ENCODE measurements at places on chromosomes 16 and 17.

- no peak for DNase-seq
These were observed 19.0 kb downstream of the KCNG4 start for GRCh38 chr16:84220851-84221250.

GRCh38 chr17:72677108-72677507, 415.4 kb downstream of the SLC39A11 start:
- DNase-seq, result no peak

DNA sequence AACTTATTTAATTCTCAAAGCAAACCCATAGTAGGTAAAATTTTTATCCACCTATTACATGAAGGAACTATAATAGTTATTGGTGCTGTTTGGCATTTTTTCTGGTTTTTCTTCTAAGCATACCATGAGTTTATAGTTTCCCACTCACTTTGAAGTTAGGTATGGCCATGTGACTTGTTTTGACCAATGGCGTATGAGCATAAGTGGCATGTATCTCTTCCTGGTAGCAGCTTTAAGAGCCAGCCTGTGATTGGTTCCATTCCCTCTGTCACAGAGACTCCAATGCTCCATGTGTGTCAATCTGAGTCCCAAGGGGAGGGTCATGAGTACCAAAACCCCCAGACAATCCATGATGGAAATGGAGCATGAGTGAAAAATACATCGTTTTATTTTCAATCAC, 282.9 kb upstream of the N4BP1 start:
- DNase-seq, result no peak

DNA sequence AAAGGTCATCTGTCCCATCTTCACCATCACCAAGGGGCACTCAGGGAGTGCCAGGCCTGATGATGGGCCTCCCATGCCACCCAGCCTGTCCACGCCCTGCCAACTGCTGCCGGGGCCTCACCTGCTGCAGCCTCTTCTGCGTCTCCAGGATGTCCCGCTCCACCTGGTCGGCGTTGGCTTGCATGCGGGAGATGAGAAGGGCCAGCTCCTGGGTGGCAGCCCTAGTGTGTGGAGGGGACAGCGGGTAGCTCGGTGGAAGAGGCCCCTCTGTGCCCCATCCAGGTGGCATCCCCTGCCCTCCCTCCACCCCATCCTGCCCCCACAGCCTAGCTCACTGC, 3.2 kb downstream of the EVPL start:
- DNase-seq, result no peak

DNA sequence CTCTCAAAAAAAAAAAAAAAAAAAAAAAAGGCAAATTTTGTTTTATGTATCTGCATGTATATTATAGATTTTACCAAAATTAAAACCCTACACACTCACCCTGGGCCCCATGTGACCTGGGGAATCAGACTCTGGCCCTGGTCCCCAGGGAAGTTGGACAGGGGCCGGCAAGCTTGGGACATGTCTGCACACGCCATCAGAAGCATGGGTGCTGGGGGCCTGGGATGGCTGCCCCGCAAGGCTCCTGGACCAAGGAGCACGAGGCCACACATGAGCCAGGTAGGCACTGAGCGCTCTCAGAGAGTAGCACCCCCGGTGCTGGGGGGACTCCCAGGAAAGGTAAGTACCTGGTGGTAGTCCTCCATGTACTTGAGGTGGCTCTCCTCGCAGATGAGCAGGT, 39.6 kb downstream of the PPL start:
- no peak for DNase-seq

- DNase-seq, result peak; percentile 52
These were observed 3.0 kb upstream of the QPRT start for GRCh38 chr16:29675811-29676643.

DNA sequence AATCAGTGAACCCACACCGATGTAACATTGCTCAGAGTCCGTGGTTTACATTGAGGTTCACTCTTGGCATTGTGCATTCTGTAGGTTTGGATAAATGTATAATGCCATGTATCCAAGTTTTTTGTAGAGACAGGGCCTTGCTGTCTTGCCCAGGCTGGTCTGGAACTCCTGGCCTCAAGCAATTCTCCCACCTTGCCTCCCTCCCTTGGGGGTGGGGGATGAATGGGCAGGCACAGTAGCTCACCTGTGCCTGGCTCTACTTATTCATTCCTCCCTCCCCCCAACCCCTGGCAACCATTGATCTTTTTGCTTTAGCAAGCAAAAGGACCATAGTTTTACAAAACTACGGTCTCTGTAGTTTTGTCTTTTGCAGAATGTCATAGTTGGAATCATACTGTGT, 181.4 kb downstream of the SPECC1 start:
- DNase-seq, result no peak

DNA sequence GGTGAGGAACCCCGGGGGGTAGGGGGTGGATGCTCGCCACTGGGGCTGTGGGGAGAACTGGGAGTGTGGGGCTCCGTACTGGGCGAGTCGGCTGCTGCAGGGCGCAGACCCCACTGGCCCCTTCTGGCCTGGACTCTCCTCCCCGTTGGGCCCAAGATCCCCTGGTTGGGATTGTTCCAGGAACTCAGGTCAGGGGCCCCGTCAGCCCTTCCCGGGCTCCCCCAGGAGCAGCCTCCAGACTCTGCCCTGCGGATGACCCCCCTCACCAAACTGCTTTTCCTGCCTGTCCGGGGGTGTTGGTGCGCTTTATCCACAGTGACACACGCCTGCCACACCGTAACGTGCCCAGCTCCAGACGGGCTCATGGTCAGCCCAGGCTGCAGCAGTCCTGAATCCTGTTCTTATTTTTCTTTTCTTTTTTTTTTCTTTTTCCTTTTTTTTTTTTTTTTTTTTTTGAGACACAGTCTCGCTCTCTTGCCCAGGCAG, 21.1 kb downstream of the CENPX start:
- DNase-seq, result no peak

- DNase-seq, result peak; percentile 93
These were observed 1.8 kb upstream of the ZNF500 start for GRCh38 chr16:4768549-4769305.

- no peak for DNase-seq
These were observed 73.3 kb downstream of the GNAO1 start for GRCh38 chr16:56264609-56264972.

DNA sequence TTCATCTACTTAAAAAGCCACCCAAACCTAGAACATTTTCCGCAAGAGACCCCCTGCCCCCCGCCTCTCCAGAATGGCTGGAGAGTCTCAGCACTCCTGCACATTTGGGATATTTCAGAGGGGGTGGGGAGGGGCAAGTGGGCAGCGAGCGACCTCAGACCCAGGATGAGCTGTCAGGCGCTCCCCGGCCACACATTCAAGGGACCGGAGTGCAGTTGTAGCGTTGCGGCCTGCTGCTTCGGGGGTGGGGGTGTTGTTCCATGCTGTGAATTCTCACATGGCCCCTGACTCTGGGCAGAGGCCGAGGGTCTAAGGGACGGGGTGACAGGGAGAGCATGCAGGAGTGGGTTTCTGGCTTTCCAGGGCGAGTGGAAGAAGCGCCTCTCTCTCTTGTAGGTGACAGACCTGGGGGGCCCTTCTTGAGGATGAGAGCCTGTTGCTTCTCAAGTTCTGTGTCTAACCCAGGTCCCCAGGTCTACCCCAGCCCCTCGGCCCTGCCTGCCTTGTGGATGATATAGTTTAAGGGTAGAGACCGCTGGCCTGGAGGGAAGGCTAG, 231.2 kb downstream of the SEC14L1 start:
- no peak for DNase-seq

- DNase-seq, result no peak
These were observed 4.1 kb downstream of the FOXJ1 start for GRCh38 chr17:76137001-76137350.

GRCh38 chr16:88638323-88639230, at the start of gene IL17C:
TSS of gene IL17C (plus strand) at chr16:88638572. CDS start at chr16:88638642, 70 bp downstream.
- no peak for DNase-seq

DNA sequence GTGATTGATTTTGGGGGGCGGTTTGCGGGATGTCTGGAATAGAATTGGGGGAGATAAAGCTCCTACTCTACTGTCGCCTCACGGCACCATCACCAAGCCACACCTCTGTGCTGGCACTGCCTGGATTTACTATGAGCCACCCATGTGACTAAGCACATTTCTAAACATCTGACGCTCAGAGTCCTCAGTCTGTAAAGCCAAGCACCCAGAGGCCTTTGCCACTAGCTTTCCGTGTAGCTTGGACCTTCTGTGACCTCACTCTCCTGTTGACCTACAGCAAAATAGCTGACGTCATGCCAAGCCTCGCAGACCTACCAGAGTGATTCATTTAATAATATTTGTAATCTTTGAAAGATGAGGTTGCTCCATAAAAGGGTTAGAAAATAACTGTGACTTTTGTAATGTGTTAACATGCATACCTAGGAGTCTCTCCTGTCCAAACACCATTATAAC, 38.5 kb upstream of the MYOCD start:
- DNase-seq, result no peak

DNA sequence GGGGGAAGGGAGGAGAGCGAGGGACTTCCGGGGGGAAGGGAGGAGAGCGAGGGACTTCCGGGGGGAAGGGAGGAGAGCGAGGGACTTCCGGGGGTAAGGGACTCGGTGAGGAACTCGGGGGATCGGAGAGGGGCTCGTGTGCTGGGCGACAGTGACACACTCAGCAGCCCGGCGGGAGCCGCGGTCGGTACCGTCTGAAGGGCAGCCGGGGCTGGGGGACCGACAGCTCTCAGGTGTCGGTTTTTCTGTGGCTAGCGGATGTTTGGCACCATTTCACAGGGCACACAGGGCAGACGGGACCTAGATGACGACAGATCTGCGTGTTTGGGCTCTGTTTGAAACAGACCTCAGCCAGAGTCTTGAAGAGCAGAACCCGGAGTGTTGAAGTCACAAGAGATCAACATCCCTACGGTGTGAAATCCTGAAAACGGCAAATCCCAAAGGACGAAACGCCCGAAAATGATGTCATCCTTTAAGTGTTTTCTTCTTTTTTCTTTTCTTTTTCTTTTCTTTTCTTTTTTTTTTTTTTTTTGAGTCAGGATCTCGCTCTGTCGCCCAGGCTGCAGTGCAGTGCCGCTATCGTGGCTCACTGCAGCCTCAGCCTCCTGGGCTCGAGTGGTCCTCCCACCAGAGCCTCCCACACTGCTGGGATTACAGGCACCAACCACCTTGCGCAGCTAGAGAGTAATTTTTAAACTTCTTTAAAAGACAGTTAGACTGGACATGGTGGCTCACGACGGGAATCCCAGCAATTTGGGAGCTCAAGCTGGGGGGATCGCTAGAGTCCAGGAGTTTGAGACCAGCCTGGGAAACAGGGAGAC, 23.9 kb downstream of the ZNF778 start:
- DNase-seq, result peak; percentile 81

DNA sequence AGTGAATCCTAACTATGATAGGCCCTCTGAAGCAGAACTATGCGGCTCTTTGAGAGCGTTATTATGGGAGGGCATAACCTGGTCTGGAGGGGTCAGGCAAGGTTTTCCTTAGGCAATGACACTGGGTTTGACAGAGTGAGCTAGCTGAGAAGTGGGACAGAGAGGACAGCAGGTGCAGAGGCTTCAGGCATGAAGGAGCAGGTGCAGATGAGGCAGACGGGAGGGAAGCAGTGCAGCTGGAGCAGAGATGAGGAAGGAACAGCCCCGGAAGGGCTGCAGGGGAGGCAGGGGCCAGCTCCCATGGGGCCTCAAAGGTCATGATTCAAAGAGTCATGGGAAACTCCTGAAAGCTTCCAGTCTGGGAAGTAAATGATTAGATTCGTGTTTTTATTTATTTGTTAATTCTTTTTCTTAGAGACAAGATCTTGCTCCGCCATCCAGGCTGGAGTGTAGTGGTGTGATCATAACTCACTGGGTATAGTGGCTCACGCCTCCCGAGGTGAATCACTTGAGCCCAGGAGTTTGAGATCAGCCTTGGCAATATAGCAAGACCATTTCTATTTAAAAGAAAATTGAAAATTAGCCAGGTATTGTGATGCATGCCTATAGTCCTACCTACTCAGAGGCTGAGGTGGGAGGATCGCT, 5.4 kb downstream of the MARCHF10 start:
- DNase-seq, result no peak

DNA sequence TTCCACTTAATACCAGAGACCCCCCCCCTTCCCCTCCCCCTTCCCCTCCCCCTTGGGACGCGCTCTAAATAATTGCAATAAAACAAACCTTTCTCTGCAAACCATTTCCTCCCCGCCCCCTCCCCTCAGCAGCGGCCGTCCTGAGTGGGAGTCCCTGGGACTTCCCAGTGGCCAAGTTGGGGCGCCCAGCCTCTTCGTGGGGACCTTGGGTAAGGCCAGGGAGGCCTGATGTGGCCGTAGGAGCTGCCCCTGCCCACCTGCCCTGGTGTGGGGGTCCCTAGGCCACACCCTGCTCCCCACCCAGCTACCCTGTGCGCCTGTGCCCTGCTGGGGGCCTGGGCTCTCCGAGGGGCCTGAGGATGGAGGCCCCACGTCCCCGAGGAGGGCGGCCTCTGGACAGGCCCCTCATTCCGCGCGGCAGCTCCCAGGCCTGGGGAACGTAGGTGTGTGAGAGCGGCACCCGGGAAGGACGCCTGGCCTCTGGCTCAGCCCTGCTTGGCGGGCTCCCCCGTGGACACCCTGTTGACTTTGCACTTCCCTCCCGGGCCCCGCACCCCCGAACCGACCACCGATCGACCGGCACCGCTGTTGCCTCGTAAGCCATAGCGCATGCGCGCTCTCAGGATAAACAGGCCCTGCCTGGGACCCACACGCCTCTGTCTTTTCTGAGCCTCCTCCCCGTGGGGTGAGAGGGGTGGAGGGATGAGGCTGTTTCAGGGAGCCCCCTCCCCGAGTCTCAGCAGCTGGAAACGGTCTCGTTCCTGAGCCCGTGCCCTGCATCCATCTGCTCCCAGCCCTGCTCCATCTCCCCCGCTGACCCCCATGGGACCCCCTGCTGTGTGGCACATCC, 9.0 kb downstream of the NTHL1 start:
- no peak for DNase-seq

GRCh38 chr17:30318155-30318554, 15.7 kb downstream of the TMIGD1 start:
- no peak for DNase-seq

GRCh38 chr17:50527155-50527762, 5.3 kb upstream of the EPN3 start:
- DNase-seq, result no peak

DNA sequence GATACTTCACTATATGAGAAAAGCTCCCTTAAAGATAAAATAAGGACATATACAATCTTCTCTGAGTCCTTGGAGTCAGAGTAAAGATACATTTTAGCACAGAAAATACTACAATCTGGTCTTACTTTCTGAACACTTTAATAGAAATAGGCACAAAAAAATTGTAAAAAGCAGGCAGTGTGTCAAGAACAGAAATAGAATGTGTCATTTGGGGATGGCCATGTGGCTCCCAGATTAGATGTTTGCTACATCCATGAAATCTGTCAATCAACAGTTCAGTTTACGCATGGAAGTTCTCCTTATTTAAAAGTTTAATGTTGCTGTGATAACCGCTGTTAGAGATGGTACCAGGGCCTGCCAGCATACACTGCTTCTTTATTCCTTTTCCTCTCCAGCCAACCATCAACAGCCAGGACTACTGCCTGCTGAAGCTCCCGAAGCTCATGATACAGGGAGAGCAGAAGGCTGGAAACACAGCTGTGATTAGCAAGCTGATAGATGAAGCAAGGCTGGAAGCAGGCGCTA, 278.5 kb downstream of the CEP112 start:
- DNase-seq, result no peak
